ENCODE measurements at places on chromosomes 6 and 20. TPM values are rescaled to one million over a fixed set of nuclear protein-coding genes. Genes with fewer than 3 reads are reported as not detected.

DNA sequence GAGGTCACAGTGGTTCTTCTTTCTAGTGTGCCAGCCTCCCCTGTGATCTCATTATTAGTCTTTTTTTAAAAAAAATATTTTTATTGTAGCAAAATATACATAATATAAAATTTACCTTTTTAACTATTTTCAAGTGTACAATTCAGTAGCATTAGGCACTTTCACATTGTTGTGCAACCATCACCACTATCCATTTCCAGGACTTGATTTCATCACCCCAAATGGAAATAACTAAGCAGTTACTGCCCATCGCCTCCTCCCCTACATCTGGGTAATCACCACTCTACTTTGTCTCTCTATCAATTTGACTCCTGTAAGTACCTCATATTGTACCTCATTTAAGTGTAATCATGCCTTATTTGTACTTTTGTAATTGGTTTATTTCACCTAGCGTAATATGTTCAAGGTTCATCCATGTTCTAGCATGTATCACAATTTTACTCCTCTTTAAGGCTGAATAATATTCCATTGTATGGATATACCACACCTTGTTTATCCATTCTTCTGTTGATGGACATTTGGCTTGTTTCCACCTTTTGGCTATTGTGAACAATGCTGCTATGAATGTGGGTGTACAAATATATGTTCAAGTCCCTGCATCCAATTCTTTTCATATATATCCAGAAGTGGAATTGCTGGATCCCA lies 68.6 kb upstream of the FYN start:
- DNase-seq: no peak

DNA sequence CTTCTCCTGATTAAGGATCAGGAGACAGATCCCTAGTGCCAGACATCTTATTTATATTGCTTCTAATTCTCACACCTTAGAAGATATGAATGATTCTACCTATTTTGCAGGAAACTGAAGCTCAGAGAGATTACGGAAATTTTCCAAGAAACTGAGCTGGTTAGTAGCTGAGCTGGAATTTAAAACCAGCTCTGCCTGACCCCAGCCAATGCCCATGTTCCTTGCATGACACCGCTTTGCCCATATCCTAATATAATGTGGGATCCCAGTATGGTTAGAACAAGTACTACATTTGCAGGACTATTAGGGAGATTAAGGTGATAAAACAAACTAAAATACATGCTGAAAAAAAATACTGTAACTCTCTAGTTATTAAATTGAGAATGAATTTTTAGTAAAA lies 1.9 kb downstream of the TMEM30A start:
- no peak for DNase-seq

DNA sequence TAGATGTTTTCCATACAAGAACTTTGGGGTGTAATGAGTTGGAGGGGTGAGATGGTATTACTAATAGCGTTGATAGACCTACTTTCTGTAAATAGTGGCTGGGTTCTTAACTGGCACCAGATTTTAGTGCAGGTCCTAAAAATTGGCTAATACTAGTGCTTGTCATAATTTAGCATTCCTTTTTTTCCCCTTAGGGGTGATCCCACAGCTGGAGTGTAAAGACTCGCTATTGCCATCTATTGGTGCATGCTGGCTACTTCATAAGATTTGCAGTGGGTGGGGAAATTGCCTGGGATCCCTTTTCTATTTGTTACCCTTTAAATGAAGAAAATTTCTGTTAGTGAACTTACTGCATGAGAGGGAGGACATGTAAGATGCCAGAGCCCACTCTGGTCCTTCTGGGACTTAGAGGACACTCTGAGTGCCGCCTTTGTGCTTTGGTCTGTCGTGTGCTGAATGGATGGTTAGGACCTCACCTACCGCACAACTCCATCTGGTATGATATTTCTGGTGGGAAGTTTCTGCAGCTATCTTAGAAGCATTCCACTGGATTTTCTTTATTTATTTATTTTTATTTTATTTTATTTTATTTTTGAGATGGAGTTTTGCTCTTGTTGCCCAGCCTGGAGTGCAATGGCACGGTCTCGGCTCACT lies 195.5 kb downstream of the JARID2 start:
- peak; percentile 35 for DNase-seq

DNA sequence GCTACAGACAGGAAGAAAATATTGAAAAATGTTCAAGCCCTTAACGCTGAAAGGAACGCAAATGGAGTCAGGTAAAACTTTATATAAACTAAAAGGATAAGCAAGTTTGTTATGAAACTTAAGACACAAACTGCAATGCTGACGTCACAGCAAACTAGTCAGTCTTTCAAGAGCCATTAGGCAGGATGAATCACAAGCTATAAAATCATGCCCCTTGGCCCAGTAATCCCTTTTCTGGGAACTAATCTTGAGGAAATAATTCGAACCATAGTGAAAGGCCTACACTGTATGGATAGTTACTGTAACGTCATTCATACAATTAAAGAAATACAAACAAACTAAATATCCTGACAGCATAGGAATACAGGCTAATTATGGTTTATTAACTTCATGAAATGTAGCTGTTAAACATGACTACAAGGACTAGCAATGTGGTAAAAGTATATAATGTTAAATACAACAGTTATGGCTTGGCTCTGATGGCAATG lies 42.7 kb upstream of the HINT3 start:
- peak; percentile 69 for DNase-seq

- no peak for DNase-seq
Measured at GRCh38 chr6:22926790-22927354, 357.5 kb downstream of the HDGFL1 start.

The GCNT2 gene
- total RNA-seq: 18.7 TPM

The GPR6 gene
- not detected for total RNA-seq

The LCA5 gene
- total RNA-seq: 2.2 TPM

The RARS2 gene
- total RNA-seq: 26.2 TPM

- no peak for DNase-seq
Measured at GRCh38 chr6:26206868-26207801, 119.9 kb downstream of the HFE start.

GRCh38 chr6:147503587-147503986 lies 4.9 kb upstream of the SAMD5 start:
- DNase-seq: no peak

The DSTN gene
- 589 TPM for total RNA-seq

- no peak for DNase-seq
Measured at GRCh38 chr6:47455533-47456209, 21.9 kb upstream of the CD2AP start.

- peak; percentile 77 for DNase-seq
Measured at GRCh38 chr6:29628419-29629281, 4.3 kb downstream of the GABBR1 start.

GRCh38 chr6:72262254-72262653 lies 359.6 kb upstream of the KCNQ5 start:
- DNase-seq: no peak

DNA sequence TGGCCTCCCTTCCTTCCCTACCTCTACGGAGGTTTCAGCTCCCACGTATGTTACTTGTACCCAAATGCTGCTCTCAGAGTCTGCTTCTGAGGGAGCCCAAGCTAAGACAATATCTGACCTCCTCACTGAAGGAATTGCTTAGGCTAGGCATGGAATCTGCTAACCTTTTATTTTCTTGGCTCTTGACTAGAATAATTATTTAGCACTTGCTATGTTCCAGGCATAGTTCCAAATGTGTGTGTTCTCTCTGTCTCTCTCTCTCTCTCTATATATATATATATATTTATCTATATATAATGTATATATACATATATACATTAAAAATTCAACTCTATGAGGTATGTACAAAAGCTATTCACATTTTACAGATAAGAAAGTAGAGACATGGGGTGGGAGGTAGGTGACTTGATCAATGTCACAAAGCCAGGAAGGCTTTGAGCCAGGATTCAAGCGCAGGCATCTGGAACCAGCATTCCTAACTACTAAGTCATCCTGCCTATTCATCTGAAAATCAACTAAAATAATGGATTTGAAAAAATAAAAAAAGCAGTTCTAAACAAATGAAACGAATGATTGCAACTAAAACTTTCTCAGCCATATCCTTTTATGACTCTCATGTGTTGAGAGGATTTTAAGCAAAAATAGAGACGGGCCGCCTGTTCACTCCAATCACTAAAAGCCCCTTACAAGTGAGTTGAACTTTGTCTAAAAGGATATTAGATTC lies 189.7 kb upstream of the JAG1 start:
- DNase-seq: no peak

GRCh38 chr20:22404419-22405170 lies 179.8 kb downstream of the FOXA2 start:
- no peak for DNase-seq

GRCh38 chr6:12909833-12910232 lies 193.3 kb downstream of the PHACTR1 start:
- DNase-seq: no peak

The SCUBE3 gene
- total RNA-seq: 0.37 TPM

- DNase-seq: no peak
Measured at GRCh38 chr6:107436881-107437280, 22.5 kb downstream of the PDSS2 start.

- DNase-seq: no peak
Measured at GRCh38 chr6:67068781-67069180, 1361.8 kb upstream of the EYS start.

DNA sequence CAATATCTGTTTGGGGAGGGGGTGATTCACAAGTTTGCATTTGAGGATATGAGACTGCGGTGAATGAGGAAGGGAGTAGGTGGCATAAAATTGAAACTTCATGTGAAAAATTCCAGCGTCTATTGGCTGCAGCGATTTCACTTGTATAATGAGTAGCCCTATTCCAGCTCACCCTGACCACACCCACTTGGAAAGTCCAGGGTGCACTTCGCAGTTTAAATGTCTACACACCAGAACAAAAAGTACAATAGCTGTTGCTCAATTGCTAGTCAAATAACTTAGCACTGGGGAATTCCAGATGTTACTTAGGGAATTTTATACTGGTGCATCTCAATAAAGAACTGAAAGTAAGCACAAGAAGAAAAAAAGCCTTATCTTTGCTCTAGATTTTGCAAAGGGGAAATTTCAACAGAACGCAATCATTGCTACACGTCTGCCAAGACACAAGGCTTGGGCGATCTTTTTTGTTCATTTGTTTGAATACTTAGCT lies 6.3 kb downstream of the TNFAIP3 start:
- DNase-seq: peak; percentile 86

The PRDM1 gene
- 2.4 TPM for total RNA-seq

The CD83 gene
- total RNA-seq: 1.2 TPM

- DNase-seq: no peak
Measured at GRCh38 chr6:30979141-30979540, 4.4 kb upstream of the MUC21 start.

- no peak for DNase-seq
Measured at GRCh38 chr6:160987265-160987664, 4.3 kb upstream of the MAP3K4 start.

The SLC9A8 gene
- 31.0 TPM for total RNA-seq

The CPNE5 gene
- total RNA-seq: 3.0 TPM

DNA sequence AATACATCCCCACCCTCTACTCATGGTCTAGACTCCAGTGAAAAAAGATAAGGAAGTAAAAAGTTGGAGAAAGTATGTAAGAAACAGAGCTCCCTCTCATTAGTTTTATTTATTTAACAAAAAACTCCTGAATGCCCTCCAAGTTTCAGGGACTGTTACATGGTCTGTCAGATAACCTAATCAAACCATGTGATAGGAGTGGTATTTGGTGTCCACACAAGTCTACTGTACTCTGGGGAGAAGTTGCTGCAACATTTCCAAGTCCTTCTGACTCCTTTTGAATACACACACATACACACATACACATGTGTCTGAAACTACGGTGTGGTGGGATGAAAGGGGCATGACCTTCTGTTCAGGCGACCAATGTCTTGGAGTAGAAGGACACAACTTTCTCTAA lies 320.0 kb downstream of the ADGRG6 start:
- DNase-seq: no peak

- no peak for DNase-seq
Measured at GRCh38 chr6:53412751-53413150, 64.0 kb upstream of the ELOVL5 start.

- DNase-seq: peak; percentile 74
Measured at GRCh38 chr6:36129941-36130666, at the start of gene MAPK13. TSS of gene MAPK13 (plus strand) at chr6:36130513. CDS start at chr6:36130583, 70 bp downstream.

- DNase-seq: no peak
Measured at GRCh38 chr6:130420911-130421310, 55.1 kb downstream of the TMEM200A start.

DNA sequence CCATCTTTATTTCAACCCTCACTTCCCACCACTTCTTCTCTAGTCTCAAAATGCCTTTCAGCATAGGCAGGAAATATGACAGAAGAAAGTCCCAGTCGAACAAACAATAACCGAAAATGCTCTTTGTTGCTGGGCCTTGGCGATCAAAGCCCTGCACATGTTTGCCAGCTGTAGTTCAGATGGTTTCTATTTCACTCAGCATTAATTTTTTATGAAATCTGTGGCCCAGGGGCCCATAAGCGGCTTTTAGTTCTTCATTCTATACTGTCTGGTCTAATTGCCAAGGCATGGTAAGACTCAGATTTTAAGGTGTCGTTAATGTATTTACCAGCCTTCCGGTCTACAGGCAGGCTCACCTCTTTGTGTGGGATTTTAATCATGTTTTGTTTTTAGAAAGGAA lies 10.9 kb upstream of the F13A1 start:
- DNase-seq: no peak

The ABCC10 gene
- total RNA-seq: 56.9 TPM

The COX4I2 gene
- not detected for total RNA-seq

DNA sequence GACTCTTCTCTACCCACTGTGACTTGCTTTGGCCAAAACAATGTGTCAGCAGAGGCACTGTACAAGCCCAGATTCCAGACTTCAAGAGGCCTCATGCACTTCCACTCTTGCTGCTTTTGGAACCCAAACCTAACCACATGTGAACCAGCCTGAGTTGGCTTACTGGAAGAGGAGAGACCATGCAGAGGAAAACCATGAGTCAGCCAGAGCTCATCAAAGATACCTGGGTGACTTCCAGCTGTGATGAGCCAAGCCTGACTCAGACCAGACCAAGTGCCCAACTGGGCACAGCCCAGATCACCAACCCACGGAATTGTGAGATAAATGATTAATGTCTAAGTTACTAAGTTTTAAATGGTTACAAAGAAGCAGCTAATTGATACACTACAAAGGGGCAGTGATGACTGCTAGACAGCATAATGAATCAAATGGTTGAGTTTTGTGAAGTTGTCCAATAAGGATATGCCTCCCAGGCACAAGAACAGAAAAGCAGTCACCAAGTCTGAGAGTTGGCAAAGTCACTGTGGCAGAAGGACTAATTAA lies 16.2 kb upstream of the BEND6 start:
- DNase-seq: no peak

The SLC44A4 gene
- total RNA-seq: 402 TPM

The WFDC2 gene
- 36.9 TPM for total RNA-seq

DNA sequence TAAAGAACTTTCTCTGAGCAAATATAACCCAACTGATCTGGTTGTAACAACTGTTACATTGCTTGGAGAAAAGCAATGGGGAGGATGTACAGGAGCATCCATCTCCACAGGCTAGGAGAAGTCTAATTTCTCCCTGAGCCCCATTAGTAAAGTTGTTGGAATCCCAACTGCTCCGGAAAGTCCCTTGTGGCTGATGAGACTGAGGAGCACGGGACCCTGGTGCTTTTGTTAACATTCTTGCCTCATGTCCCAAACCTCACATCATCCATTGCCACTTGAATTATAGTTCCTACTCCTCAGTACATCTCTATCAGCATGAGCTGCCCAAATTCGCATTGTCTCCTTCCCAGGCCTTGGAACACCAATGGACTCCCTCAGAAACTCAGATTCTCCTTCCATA lies 260.6 kb upstream of the BMP2 start:
- no peak for DNase-seq
